ENCODE measurements at places on chromosomes 7 and 10.

GRCh38 chr10:12639996-12640944 is 290.9 kb downstream of the CAMK1D start:
- no peak for DNase-seq
- peaks cover 6% of the 10 kb centered on the region for H3K36me3 ChIP-seq
- H3K4me1 ChIP-seq: peaks cover 15% of the 10 kb centered on the region
- H3K27me3 ChIP-seq: no peaks in the 10 kb centered on the region

DNA sequence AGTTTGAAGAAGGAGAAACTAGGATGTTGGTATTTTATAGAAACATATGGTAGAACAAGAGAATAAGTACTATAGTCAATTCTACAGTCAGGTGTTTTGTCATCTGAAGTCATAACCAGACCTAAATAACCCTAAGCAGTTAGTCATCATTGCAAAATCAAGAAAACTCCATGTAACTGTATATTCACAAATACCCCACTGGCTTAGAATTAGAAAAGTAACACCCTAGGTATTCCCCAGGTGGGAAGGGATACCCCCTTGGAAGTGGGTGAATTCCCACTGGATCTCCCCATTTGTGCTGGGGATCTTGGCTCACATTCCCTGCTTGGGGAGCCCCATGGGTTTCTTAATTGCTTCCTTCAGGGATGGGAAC is 45.9 kb upstream of the ITGB8 start:
- H3K27me3 ChIP-seq: no peaks in the 10 kb centered on the region
- no peaks in the 10 kb centered on the region for H3K36me3 ChIP-seq
- no peak overlapping the region for H3K4me3 ChIP-seq
- DNase-seq: no peak
- H3K4me1 ChIP-seq: peaks cover 3% of the 10 kb centered on the region

- no peak for DNase-seq
- H3K27ac ChIP-seq: no peak overlapping the region
- no peaks in the 10 kb centered on the region for H3K27me3 ChIP-seq
- no peak overlapping the region for H3K4me3 ChIP-seq
Observed at GRCh38 chr7:153939177-153939576, 113.0 kb upstream of the DPP6 start.

DNA sequence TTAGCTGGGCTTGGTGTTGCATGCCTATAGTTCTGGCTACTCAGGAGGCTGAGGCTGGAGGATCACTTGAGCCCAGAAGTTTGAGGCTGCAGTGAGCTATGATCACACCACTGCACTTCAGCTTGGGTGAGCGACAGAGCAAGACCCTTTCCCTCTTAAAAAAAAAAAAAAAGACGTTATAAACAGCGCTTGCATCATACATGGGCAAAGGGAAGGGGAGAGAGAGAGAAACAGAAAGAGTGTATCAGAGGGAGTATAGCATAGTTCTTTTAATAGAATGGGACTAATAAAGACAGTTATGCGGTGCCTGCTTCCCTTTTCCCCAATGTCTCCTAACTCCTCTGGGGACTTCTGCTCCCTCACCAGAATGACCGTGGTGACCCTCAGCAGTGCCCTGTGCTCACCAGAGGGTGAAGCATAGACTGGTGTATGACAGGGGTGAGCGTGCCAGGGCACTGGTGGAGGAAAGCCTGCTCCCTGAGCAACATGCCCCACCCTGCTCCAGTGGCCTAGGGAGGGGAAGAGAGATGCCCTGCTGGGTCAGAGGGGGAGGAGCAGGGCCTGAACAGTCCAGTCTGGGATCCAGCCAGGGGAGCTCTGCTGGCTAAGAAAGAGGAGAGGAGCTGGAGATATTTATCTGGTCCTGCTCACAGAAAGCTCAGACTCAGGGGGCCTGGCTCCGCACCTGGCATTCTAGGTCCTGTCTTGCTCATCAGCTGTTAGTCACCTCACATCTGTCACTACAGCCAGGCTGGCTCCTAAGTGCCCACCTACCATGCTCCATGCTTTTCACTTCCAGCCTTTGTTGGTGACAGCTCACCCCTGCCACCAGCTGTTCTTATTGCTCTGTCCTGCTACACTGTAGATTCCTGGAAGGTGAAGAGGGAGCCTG is 2.2 kb downstream of the PDZD7 start:
- H3K27me3 ChIP-seq: peaks cover 11% of the 10 kb centered on the region
- DNase-seq: no peak
- H3K36me3 ChIP-seq: peaks cover 14% of the 10 kb centered on the region
- no peak overlapping the region for H3K27ac ChIP-seq
- no peak overlapping the region for H3K4me3 ChIP-seq

DNA sequence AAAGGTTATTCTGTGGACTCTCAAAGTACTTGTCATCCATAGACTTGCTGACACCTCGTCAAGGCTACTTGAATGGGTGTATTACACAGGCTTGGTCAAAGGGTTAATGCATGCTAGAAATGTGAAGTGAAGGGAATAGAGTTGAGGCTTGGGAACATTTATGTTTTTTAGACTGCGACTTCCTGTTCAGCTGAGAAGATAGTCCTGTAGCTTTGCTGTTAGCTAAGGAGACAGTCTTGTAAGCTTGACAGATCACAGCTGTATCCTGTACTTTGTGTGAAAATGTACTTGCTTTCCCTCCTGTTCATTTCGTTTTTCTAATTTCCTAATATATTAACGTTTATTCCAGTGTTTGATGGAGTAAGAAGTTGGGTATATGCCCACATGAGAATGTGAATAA is 52.1 kb downstream of the ADD3 start:
- H3K36me3 ChIP-seq: peaks cover 5% of the 10 kb centered on the region
- H3K27me3 ChIP-seq: no peaks in the 10 kb centered on the region
- peak overlapping the region; percentile 72 for H3K27ac ChIP-seq
- H3K4me3 ChIP-seq: peak overlapping the region; percentile 7

DNA sequence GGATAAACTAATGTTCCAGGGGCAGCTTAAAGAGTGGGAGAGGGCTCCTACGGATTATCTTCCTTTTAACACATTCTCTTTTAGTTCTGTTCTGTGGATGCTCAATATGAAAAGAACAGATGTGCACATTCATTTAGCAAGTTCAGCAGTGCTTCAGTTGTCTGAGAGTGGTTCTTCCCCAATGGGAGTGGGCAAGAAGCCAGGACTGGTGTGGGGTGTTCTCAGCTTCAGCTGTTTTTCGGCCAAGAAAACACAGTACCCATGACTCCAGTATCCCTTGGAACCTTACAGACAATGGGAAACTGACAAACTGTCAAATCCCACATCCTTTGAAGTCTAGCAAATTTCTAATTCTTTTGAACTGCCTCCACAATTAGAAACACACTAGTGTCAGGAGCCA is 71.5 kb upstream of the LRRC17 start:
- no peaks in the 10 kb centered on the region for H3K27me3 ChIP-seq
- no peaks in the 10 kb centered on the region for H3K36me3 ChIP-seq
- no peak for DNase-seq
- H3K27ac ChIP-seq: no peak overlapping the region

GRCh38 chr10:118278649-118279048 is 63.5 kb downstream of the FAM204A start:
- H3K27me3 ChIP-seq: peaks cover 21% of the 10 kb centered on the region
- no peak for DNase-seq
- no peaks in the 10 kb centered on the region for H3K4me1 ChIP-seq
- no peaks in the 10 kb centered on the region for H3K36me3 ChIP-seq

Measured in effector memory CD8-positive, alpha-beta T cell (primary cell).